ENCODE measurements at places on chromosomes 6 and 20.

DNA sequence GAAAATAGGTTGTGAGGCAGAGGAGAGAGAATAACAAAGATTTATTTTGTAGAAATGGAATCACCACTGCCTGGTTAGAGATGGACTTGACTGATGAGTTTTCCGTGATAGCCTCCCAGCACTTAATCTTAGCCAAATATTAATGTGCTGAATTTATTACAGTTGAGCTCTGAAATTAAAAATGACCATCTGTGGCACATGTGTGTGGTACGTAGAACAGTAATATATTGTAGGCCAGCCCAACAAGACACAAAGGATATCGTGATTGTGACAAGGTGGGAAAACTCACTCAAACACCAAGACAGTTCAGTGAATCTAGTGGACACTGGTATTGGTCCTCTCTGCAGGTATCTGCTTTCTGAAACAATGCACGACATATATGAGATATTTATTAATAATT, 119.4 kb downstream of the HAO1 start:
- no peak for DNase-seq

DNA sequence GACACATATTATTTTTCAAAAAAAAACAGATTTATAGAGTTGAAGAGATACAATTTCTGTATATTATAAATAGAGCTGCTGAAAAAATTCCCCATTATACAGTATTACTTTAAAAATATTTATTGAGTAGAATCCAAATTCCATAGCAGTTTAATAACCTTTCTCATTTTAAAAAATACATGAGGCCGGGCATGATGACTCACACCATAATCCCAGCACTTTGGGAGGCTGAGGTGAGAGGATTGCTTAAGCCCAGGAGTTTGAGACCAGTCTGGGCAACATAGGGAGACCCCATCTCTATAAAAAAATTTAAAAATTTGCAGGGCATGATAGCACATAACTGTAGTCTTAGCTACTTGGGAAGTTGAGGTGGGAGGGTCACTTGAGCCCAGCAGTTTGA, 13.0 kb downstream of the ATRN start:
- DNase-seq = no peak

DNA sequence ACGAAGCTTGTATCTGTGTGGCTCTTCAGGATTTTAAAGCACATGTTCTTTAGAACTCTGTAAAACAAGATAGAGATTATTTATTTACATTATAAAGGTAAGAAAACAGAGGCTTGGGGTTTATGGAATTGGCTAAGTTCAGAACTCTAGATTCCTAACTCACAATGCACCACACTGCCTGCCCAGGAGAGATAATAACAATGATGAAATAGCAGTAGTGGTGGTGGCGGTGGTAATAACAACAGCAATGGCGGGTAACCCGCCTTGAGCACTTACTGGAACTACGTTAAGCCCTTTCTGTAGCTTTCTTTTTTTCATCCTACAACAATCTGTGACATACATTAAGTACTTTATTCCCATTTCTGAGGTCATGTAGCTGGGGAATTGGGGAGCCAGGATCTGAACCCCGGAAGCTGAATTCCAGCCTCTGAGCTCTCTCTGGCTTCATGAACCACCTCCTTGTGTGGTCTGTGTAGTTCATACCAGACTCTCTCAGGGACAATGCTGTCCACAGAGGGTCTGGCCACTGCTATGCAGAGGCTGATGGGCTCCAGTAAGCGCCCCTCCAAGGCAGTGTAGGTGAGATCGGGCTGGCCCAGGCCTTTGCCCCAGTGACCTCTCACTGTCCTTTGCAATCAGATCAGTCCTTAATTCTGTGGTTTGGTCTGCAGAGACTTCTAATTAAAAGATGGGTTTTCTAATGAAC, 260.9 kb downstream of the SLC24A3 start:
- DNase-seq = no peak

DNA sequence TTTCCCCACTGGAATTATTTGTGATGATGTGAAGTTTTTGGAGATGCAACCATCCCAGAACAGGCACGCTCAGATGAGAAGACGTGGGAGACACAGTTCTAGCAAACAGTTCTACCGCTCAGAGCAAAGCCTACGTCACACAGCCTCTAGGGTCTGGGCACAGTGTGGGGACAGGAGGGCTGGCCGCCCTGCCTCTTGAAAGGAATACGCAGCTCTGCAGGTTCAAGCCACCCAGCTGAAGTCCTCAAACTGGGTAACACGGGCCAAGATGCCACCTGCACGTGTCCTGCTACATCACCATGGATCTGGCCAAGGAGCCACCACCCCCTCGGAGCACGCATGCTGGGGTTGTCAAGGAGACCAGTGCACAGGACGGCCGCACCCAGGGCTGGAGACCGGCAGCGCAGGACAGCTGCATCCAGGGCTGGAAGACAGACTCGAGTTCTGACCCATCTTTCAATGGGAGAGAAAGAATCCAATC, 75.0 kb downstream of the NOL4L start:
- no peak for DNase-seq

- no peak for DNase-seq
These were observed 754.7 kb upstream of the NRSN1 start for GRCh38 chr6:23371132-23371915.
